ENCODE measurements at places on chromosomes 16 and 17.

GRCh38 chr16:15979801-15980200 is 30.4 kb downstream of the ABCC1 start:
- no peak for DNase-seq

DNA sequence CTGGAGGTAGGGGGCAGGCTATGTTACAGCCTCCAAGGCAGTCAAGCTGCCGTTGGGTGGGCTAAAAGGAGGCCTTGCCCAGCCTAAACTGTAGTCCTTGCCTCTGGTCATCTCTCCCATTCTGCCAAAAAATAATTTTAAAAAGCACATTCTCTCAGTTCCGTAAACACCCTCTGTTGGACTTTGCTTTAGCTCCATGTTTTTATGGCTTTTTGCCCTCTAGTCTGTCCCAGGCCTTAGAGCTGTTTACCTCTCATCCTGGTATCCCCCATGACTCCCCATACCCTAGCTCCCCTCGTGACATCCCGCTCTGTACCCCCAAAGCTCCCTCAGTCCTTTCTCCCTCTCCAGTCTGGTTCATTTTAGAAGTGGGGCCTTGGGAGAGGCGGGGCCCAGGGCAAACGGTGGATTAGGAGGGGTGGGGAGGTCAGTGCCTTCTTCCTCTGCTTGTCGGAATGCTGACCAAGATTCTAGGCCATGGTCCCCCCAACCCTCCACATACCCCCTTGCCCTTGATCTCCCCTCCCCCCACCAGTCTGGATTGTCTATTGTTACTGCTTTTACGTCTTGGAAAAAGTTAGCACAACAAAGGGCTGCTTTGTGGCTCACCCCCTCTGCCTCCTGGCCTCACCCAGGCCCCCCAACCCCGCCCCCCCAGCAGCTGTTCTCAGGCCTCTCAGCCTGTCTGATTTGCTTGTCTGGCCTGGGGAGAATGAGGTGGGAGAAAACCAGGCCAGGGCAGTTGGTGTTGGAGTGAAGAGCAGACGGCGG is 18.4 kb downstream of the GJD3 start:
- DNase-seq = no peak

GRCh38 chr17:8384801-8385378 is 1.9 kb upstream of the RPL26 start:
- DNase-seq = no peak

DNA sequence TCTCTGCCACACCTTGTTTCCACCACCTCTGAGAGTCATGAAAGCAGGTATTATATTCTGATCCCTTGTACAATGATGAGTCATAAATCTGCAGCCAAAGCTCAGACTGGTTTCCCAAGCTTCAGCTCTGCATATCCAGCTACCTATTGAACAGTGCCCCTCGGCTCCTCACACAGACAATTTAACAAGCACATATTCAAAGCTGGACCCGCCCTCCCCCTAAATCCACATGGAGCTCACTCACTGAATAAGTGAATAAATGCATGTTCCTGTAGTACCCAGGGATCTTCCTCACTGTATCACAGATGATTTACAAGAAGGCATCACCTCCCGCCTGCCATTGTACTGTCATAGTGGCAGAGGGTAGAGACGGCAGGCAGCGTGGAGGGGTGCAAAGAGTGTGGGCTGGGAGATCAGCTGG is 516.4 kb downstream of the GRIN2A start:
- DNase-seq = no peak

DNA sequence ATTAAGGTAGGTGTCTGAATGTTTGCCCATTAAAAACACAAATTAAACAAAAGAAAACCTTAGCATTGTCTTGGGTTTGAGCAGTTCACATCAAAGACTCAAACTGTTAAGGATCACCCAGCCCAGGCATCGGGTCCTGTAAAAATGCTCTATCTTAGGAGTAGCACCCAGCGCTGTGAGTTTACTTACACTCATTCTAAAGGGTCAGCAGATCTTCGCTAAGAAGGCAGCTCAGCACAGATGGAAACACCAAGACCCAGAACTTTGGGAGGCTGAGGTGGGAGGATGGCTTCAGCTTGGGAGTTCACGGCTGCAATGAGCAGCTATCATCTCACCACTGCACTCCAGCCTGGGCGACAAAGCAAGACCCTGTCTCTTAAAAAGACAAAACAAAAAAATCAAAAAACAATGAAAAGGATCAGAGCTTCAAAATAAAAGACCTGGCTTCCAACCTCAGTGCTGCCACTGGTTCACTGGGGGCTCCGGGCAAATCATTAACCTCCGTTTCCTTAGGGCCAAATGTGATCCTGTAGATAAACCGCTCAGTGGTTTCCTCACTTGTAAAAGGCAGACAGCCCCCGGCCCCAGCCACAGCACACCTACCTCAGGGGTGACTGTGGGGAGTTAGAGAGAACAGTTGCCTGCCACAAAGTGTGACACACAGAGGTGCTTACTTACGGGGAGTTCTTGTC is 11.1 kb downstream of the COG1 start:
- DNase-seq = peak; percentile 24

DNA sequence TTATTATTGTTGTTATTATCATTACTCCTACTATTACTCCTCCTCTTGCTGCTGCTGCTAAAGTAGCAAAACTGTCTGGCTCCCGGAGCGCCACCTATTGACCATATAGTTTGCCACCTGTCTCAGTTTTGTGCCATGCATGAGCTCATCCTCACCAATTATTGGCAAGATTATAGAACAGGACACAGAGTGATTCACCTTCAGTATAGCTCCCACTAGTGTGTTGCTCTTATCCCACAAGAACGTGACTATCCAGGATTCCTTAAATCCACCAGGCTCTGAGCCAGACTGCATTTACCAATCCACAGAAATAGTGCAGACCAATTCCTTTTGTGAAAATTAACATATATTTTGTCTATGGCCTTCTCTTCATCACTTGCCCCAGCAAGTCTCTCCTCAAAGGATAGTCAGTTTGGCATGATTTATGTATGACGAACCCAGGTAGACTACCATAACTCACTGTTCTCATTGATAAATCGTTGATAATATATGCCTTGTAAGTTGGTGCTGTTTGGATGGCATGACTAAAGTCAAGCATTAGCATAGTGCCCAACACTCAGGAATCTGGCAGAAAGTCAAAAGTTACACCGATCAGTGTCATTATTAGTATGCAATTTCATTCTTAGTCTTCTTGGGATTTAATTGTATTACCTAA is 405.5 kb upstream of the HSBP1 start:
- DNase-seq = no peak

DNA sequence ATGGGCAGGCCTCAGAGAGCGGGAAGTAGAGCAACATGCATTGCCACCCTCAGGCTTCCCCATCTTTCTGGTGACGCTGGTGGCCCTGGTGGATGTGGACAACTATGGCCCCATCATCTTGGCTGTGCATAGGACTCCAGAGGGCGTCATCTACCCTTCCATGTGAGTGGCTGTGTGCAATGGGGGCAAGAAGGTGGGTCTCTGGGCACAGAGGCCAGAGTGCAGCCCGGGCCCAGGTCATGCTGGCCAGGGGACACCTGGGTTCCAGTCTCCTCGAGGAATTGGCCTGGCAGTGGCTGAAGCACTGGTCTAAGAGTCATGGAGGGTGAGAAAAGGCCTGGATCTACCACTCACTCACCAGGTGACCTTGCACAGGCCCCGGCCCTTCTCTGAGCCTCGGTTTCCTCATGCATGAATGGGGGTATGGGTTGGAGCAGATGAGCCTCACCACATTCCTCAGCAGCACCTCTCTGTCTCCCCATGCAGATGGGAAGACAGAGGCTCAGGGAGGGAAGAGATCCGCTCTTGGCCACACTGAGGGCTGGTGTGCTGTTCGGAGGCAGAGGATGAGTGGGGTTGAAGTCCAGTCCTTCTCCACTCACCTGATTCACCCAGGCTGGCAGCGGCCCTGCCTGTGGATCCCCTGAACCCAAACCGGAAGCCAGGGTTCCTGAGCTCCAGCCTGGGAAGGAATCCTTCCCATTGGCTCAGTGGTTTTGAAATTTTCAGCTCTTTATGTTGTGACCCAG is 7.2 kb upstream of the ADGRG3 start:
- DNase-seq = no peak

DNA sequence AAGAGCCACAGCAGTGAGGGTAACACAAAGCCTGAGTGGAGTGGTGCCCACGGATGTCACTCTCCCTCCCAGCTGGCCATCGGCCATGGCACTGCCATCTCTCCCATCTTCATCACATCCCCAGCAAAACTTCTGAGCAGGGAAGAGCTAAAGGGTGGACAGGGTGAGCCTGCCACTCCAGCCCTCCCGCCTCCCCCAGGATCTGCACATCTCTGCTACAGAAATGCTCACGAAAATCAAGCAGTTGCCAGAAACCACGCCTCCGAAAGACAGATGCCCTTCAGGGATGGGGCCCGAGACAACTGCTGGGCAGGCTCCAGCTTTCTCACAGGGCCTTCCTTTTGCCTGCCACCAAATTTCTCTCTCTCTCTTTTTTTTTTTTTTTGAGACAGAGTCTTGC is 3.6 kb downstream of the GRIN2C start:
- no peak for DNase-seq

DNA sequence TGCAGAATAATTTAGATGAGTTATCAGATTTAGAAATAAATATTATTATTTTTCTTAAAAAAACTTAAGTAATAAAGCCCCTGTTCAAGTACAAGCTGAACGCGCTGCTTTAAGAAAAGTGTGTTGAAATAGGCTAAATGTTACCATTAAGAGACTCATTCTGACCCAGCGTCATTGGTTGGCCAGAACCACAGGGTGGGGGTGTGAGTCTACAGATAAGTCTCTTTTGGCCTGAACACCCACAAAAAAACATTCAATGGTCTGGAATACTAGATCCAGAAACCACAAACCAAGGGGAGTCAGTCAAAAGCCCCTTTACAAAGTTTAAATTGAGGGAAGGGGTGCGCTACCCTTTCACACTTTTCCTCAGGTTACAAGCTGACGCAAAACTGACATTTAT is 776.1 kb downstream of the KCNJ2 start:
- no peak for DNase-seq

DNA sequence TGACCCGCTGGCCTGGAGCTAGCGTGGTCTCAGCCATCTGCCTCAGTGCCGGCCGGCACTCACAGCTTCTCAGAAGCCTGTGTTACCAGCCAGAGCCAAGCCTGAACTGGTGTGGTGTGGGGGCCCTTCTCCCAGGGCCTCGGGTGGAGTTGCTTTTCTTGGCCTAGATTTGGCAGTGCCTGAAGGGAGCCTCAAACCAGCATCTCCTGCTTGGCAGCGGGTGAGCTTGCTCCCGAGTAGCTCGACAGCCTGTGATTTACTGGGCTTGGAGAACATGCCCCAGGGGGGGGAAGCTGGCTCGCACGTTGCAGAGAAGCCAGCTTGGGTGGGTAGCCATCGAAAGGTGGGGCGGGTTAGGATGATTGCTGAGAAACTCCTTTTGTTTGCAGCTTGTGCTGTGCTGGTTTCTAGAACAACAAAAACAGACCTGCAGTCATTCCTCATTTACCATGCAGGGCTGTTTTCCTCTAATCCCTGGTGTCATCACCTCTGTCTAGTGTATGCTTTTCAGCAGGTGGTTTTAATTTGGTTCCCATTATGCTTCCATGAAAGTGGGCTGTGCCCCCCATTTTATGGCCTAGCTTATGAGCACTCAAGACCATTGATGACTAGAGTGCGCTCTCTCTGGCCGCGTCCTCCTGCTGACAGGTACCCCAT is 42.2 kb downstream of the TBCD start:
- no peak for DNase-seq

- no peak for DNase-seq
Measured at GRCh38 chr16:18816286-18816685, 14.9 kb upstream of the ARL6IP1 start.

DNA sequence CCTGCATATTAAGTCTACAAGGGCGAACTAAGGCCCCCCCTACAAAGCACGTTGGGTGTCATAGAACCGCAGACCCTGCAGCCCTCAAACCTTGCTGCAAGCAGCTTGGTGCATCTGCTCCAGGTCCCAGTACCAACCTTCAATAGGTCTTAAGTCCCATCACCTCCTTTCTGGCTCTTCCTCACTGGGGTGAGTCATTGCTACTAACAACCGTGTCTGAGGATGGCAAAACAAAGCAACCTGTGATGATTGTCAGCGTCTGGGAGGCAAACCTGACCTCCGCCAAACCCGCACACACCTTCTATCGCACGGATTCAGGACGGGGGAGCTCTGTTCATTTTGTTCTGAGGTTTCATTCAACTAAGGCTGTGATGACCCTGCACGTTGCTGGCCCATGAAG is 138.9 kb downstream of the SLC39A11 start:
- no peak for DNase-seq

DNA sequence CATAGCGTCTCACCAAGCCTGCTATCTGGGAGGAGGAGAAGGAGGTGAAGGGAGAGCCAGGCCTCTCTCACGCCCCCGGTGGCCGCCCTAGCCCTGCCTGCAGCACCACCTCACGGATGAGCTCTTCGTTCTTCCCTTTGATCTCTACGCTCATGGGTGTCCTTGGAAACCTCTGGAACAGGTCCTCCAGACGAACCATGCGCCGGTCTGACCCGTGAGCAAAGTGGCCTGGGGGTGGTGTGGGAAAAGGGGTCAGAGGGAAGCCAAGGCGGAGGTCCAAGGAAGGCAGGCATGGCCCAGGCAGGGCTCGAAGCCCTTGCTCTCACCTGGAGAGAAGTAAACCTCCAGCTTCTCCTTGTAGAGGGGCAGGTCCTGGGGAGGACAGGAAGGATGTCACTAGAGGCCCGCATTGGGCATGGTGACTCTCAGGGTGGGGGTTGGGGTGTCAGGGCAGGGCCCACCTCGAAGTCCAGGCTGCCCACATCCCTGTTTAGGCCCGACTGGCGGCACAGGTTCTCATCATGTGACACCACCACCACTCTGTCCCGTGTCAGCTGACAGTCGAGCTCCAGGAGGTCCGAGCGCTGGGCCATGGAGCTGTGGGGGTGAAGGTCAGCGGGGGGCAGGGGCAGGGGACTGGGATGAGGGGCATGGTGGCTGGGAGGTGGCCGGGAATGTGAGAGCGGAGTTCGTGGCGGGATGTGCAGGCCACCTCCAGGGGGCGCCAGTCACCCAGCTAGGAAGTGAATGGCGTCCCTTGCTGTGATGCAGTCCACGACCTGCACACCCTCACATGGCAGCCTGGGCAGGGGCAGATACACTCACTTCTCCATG is 923 bp downstream of the GDPD3 start:
- no peak for DNase-seq

DNA sequence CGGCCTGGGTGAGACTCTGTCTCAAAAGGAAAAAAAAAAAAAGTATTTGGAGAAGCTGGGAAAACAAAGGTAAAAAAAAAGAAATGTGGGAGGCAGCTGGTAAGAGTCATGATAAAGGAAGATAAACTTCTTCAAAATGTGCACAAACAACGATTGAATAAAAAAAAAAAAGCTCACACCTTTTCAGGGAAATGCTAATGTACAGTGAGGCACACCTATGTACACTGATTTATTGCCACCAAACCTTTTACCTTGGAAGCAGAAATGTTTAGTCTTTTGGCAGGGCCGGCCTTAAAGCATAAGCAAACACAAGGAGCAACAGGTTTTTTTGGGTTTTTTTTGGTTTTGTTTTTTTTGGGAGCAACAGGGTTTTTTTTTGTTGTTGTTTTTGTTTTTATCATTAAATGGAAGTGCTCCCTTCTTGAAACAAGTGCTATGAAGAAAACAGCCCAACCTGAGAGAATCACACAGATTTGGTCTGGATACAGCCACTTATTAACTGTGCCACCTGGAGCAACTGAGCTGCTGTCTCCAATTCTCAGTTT is 29.8 kb upstream of the KCNJ2 start:
- DNase-seq = no peak
